ENCODE measurements at places on chromosomes 7 and 10. TPM values are rescaled to one million over a fixed set of nuclear protein-coding genes. Genes with fewer than 3 reads are reported as not detected.

- DNase-seq, result no peak
These were observed 27.1 kb downstream of the UNCX start for GRCh38 chr7:1259621-1260243.

GRCh38 chr7:72476608-72477305 is 64.6 kb upstream of the CALN1 start:
- DNase-seq, result no peak

DNA sequence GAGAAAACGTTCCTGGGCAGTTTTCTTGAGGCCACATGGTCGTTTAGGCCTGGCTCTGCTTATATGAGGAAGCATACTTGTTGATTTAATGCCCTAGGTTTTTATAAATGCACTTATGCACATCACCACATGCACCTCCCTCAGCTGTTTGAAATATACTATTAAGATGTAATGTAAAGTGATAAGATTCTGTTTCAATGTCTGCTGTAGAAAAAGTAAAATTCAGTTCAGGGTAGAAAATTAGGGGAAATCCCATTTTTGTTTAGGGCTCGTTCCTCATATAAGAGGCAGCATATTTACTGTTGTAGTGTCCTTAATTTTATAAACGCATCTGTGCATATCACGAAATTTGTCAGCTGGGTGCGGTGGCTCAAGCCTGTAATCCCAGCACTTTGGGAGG is 7.8 kb upstream of the CAMK1D start:
- DNase-seq, result no peak

- no peak for DNase-seq
These were observed 35.5 kb upstream of the KDM7A start for GRCh38 chr7:140212100-140212881.

- no peak for DNase-seq
These were observed 216.3 kb downstream of the RNLS start for GRCh38 chr10:88366772-88367171.

GRCh38 chr10:64494901-64495300 is 973.7 kb downstream of the REEP3 start:
- no peak for DNase-seq

ICA1 gene
- 2.1 TPM for total RNA-seq

PCGF6 gene
- 11.2 TPM for total RNA-seq

NEUROD6 gene
- not detected for total RNA-seq

EBLN1 gene
- not detected for total RNA-seq

LEP gene
- total RNA-seq, result not detected

HELLS gene
- total RNA-seq, result 59.2 TPM

BLVRA gene
- 131 TPM for total RNA-seq

SLC16A12 gene
- total RNA-seq, result 2.6 TPM
